ENCODE measurements at places on chromosomes 1 and 21. TPM values are rescaled to one million over a fixed set of nuclear protein-coding genes. Genes with fewer than 3 reads are reported as not detected.
A peak's percentile ranks its signal among the peaks of the same experiment; 100 is the strongest.

Gene MYOM3
- total RNA-seq, result not detected

Gene TSSK3
- 4.3 TPM for total RNA-seq

Gene TEDDM1
- total RNA-seq, result not detected

GRCh38 chr21:45590246-45590725, 48.0 kb upstream of the SLC19A1 start:
- H3K4me3 ChIP-seq, result no peak overlapping the region
- peaks cover 29% of the 10 kb centered on the region for H3K4me1 ChIP-seq
- peak overlapping the region; percentile 23 for H3K27ac ChIP-seq
- no peaks in the 10 kb centered on the region for H3K27me3 ChIP-seq

- H3K4me1 ChIP-seq, result no peaks in the 10 kb centered on the region
- H3K4me3 ChIP-seq, result no peak overlapping the region
- no peaks in the 10 kb centered on the region for H3K27me3 ChIP-seq
- no peaks in the 10 kb centered on the region for H3K36me3 ChIP-seq
- no peak overlapping the region for H3K27ac ChIP-seq
Measured at GRCh38 chr1:62637392-62638105, 40.2 kb downstream of the ANGPTL3 start.

DNA sequence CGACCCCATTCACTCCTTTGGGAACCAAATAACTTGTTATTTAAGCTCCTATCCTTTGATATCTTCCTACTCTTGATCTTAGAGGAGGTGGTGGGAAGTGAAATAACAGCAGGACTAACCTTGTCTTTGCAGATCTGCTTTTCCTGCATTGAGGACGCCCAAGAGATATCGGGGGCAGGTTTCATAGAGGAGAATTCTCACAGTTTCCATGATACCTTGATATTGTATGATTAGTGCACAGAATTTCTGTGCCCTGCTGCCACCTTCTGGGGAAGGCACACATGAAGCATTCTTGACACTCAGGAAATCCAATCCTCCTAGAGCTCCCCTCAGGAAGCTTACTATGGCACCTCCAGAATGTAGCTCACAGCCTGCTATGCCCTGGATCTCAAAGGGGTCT, 1.6 kb downstream of the CD1B start:
- H3K4me1 ChIP-seq, result peaks cover 11% of the 10 kb centered on the region
- H3K4me3 ChIP-seq, result no peak overlapping the region
- no peaks in the 10 kb centered on the region for H3K36me3 ChIP-seq
- H3K27me3 ChIP-seq, result no peaks in the 10 kb centered on the region

GRCh38 chr1:55447488-55447887, 232.3 kb upstream of the USP24 start:
- H3K27ac ChIP-seq, result no peak overlapping the region
- H3K4me3 ChIP-seq, result no peak overlapping the region
- no peaks in the 10 kb centered on the region for H3K36me3 ChIP-seq
- H3K27me3 ChIP-seq, result no peaks in the 10 kb centered on the region
- no peak for DNase-seq

DNA sequence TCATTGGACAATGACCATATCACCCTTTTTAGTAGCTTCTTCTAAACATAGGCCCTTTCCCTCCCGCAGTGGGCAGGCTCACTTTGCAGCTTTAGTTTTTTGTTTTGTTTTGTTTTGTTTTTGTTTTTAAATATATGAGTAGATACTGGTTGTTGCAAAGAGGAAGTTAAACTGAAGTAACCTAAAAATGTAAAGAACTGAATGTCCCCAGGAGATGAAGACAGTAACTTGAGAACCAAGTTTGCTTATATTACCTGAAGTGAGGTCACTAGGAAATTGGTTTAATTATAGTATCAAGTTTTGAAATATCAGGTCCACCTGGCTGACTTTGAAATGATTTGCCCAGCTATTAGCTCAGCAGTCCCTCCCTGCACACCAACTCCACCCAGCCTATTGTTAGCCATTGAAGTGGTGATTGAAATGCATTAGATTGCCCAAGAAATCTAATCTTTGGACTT, 18.2 kb downstream of the SMAP2 start:
- no peaks in the 10 kb centered on the region for H3K27me3 ChIP-seq
- H3K36me3 ChIP-seq, result no peaks in the 10 kb centered on the region
- H3K4me1 ChIP-seq, result peaks cover 97% of the 10 kb centered on the region
- peak overlapping the region; percentile 2 for H3K4me3 ChIP-seq
- H3K27ac ChIP-seq, result peak overlapping the region; percentile 99

Measured in CD4-positive, alpha-beta memory T cell (primary cell).